CD4-positive, alpha-beta T cell treated with Interleukin-4 for 4 hours (primary cell): ENCODE measurements at places on chromosomes 5 and 9.

GRCh38 chr9:38334234-38334633 is 58.3 kb upstream of the ALDH1B1 start:
- no peak for DNase-seq

GRCh38 chr9:81620002-81620390 is 69.4 kb downstream of the TLE1 start:
- DNase-seq: no peak

DNA sequence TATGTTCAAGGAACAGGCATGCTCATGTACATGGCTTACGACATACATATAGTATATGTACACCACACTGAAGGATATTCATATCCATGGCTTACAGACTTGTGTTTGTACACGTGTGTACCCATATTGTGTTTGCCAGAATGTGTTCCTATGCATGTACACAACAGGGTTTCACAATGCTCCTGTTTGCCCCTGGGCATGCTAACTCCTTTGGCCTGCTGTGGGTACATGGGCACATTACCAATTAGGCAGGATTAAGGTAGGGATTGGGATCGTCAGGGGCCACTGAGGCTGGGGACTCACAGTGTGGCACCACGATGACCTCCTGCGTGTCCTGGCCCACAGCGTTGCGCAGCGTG is 26.2 kb downstream of the PDGFRB start:
- DNase-seq: no peak

DNA sequence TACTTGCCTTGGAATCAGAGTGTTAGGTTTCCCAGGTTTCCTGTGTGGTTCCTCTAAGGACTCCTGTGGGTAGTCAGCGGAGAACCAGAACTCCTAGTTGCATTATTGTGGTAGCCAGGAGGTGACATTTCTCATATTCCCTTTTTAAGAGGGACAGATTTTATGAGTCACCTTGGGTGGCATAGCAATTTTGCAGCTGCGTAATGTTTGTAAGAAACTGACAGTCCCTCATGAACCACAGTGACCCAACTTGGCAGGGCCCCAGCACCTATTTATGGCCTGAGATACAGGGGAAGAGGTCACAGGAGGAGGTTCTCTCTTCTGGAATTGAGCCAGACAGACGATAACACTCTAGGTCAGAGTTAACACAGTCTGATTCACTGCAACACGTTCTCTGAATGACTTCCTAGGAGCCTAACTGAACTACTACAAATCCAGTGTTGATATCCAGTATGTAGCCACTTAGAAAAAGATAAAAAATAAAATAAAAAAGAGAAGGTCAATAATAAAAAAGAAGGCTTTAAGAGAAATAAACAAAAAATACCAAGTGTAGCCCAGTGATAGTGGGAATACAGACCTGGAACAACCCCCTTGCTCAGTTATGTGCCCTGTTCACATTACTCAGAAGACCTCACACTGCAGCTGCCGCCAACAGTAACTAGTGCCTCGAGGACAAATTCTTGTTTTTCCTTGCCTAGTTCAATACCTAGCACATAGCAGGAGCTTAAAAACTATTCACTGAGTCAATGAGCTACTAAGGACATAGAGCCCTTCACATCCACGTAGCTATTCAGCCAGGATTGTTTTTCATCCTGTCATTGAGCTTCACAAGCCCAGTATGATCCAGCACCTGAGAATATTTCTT is 50.7 kb upstream of the VLDLR start:
- DNase-seq: peak; percentile 29

- no peak for DNase-seq
Observed at GRCh38 chr5:102542057-102542456, 43.3 kb upstream of the SLCO6A1 start.

DNA sequence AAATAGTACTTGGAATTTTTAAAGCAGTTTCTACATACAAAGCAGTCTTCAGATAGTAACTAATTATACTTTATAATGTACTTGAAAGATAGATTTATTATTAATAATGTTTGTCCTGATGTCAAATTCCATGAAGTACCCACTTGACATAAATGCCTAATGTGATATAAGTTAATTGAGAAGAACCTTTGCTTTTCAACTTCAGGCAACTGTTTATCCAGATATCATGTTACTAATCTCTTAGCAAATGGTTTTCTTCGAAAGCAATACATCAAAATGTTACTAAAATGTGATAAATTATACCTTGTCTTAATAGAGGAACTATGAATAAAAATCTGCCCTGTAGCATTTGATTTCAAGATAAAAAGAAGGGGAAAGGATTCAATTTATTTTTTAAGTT is 146.8 kb upstream of the FBXL17 start:
- no peak for DNase-seq

DNA sequence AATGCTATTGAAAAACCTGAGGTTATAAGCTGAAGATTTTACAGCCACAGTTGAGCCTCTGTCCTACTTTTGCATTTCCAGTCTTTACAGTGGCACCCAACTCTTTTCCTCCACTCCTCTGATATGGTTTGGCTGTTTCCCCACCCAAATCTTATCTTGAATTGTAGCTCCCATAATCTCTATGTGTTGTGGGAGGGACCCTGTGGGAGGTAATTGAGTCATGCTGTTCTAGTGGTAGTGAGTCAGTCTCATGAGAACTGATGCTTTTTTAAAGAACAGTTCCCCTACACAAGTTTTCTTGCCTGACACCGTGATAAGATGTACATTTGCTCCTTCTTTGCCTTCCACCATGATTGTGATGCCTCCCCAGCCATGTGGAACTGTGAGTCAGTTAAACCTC is 646.1 kb upstream of the SEMA6A start:
- DNase-seq: no peak

DNA sequence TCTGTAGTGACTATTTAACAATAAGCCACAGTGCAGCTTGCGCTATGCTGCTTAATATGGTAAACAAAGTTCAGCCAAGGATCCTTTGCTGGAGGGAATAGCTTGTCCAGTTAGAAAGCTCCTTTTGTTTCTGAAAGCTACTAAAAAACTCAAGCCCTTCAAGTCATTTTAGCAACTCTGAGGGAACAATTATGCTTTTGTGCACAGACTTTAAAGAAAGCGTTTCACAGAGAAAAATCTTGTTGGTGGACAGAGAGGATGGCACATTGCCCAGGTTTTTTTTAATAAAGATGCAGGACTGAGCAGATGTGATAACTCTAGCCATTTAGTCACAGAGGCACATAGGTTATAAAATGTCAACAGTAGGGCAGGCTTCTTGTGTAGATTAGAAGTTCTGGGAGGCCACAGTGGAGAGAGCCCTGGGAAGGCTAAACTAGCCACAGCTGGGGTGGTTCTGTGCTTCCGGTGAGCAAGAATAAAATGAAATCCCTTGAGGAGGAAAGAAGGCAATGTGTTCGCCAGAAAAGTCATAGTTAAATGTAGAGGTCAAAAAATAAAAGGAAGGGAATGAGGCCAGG is 63.4 kb downstream of the ALDH7A1 start:
- no peak for DNase-seq

DNA sequence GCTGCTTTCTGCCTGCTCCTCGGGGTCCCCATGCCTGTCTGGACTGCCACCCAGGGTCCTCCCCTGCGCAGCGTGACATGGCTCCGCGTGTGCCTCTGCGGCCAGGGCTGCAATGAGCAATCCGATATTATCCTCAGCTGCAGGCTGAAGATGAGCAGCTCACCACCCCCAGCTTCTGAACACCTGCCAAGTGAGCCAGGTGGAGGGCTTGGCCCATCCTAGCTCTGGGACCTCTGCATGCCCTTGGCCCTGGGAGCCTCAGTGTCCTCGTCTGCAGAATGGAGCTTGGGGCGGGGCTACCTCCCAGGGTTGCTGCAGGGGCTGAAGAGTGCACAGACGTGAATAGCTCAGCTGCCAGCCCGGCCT is 4.1 kb upstream of the MYMK start:
- DNase-seq: no peak

DNA sequence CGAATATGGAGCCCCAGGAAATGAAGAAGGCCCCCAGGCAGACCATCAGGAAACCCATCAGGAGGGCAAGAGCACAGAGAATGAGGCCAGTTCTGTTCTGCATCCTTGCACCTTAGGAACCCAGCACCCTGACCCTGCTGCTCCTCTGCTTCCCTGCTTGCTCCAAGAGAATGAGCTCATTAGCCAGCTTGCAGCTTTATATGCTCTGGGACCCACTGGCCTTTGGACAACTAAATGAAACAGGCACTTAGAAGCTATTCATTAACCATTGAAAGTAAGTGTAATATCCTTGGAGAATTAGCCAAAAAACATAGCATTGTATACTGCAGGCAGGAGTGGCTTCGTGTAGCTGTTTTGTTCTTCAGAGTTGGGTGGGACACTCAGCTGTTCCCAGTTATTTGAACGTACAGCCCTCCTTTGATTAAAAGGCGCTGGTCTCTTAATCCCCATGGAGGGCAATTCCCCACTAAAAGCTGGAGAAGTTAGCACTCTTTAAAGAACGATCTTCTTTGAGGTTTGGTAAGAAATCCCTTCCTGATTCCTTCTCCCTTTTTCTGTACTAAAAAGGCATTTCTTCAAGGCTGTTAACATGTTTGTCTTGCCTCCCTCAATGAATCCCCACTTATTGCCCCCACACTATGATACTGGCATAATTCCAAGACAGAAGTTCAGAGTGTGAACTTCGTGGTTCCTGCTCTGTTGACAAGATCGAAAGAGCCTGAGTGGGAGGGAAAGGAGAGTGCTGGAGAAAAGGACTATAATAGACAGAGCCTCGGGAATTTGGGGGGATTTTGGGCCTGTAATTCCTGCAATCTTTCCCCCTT is at the start of gene TMEM252:
Gene TMEM252, minus strand, starts transcription at position 172 of the 824 bp plus-strand sequence. Its CDS starts 69 bp downstream, at position 103.
- DNase-seq: no peak

DNA sequence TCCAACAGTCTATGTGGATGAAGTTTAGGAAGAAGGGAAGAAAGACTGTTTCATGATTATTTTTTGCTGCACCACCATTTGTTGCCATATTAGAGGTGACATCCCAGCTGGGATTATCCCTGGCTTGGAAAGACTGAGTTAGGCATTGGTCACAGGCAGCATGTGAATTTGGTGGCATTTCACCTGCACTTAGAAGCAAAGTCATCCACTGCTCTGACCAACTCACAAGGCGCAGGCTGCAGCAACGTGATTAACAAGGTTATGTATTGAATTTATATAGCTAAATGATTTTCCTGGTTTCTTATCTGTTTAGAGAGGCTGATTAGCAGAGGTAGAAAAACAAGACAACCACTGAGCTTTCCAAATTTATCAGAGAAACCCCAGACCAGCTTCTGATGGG is 2.7 kb downstream of the FYB1 start:
- no peak for DNase-seq

GRCh38 chr9:36745977-36746376 is 173.3 kb downstream of the MELK start:
- no peak for DNase-seq

GRCh38 chr5:139982157-139982974 is 60.7 kb downstream of the NRG2 start:
- DNase-seq: no peak
